ENCODE measurements at places on chromosomes 11 and 22.

GRCh38 chr11:16880184-16880801 is 133.9 kb downstream of the PLEKHA7 start:
- DNase-seq, result no peak

DNA sequence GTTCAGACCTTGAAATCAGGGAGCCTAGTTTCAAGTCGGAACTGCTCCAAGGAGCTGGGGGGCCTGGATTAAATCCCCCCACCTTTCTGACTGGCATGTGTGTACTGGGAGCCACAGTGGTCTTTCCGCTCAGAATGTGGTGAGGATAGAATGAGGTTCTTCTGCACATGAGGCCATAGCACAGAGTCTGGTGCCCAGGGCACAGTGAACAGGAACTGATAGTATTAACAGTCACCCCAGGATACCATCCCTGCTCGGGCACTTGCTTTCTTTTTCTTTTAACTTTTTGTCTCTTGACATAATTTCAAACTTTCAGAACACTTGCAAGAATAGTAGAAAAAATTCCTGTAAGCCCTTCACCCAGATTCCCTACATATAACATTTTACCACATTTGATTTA is 28.8 kb downstream of the LMO1 start:
- DNase-seq, result no peak

GRCh38 chr11:129854232-129854805 is 38.7 kb downstream of the TMEM45B start:
- DNase-seq, result no peak

DNA sequence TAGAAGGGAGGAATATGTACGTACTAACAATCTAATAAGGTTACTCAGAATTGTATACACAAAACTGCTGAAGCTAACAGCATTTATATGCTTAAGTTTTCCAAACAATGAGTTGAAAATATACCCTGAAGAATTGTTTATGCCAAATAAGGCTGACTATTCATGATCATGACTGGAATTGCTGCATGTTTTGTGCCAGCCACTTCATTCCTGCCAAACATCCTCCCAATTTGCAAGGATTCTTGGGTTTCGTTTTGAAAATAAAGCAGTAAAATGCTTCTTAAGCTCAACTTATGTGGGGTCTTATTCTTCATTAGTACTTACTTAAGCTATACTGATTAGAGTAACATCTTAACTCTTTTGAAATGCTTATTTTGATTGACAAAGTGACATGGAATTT is 149.0 kb downstream of the SPON1 start:
- DNase-seq, result no peak

DNA sequence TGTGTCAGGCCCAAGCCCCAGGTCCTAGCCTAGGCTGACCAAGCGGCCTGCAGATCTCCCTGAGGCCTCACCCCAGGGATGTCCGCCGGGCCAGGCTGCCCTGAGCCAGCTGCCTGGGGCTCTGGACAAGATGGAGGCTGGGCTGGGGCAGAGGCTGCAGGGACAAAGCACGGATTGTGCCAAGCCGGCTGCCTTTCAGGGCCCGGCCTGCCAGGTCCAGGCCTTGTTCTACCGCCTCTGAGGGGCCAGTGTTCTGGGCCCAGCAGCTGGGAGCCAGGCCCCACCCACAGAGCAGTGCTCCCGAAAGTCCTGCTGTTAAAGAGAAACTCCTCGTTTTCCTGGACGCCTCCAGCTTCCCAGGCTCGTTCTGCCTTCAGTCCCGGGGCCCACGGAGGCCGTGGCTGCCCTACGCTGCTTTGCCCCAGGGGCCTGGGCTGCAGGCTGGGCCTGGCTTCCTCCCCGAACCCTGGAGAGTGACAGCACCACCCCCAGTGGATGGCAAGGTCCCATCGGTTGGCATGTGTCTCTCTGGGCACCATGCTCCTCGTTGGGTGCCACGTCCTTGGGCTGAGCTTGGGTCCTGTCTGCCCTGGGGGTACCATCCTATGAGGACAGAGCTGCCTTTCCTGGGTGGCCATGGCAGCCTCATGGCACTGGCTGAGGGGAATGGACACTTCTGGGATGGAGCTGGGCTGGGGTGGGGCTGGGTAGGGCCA is 7.6 kb downstream of the BRSK2 start:
- DNase-seq, result no peak

DNA sequence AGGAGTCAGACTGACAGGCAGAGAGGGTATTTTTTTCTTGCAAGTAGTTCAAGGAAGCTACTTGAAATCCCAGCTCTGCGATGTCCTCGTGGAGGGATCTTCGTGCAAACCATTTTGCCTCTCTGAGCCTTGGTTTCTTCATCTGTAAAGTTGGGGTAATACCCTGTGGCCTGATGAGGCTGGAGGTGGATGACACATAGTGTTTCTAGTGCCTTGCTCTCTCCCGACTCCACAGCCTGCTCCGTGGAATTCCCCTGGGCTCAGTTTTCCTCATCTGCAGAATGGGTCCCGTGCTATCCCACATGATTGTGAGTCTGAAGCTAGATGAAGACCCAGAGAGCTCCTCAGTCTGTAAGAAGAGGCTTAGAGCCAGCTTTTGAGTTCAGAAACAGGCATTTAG is 32.7 kb downstream of the DAGLA start:
- DNase-seq, result no peak

- DNase-seq, result no peak
Observed at GRCh38 chr22:25235547-25236290, 16.3 kb downstream of the CRYBB2 start.

All from esophagus squamous epithelium (tissue), 5 donors.